ENCODE measurements at places on chromosomes 16 and 17.

DNA sequence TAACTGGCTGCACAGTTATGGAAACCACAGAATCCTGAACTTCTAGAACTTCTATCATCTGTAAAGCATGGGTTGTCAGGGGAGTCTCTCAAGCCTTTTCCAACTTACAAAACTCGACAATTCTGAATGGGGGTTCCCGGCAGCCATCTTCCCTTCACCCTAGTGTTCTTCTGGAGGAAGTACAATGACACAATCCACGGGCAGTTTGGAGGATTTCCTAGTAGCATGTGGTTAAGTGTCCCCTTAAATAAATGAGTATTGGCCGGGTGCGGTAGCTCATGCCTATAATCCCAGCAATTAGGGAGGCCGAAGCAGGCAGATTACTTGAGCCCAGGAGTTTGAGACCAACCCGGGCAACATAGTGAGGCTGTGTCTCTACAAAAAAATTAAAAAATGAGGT, 2.1 kb downstream of the SLC16A6 start:
- no peak for DNase-seq

GRCh38 chr16:50835358-50836060, 93.6 kb downstream of the CYLD start:
- DNase-seq = no peak

- DNase-seq = no peak
Measured at GRCh38 chr16:29790949-29791844, 646 bp downstream of the KIF22 start.

GRCh38 chr16:84119368-84119767, 2.6 kb upstream of the MBTPS1 start:
- no peak for DNase-seq

DNA sequence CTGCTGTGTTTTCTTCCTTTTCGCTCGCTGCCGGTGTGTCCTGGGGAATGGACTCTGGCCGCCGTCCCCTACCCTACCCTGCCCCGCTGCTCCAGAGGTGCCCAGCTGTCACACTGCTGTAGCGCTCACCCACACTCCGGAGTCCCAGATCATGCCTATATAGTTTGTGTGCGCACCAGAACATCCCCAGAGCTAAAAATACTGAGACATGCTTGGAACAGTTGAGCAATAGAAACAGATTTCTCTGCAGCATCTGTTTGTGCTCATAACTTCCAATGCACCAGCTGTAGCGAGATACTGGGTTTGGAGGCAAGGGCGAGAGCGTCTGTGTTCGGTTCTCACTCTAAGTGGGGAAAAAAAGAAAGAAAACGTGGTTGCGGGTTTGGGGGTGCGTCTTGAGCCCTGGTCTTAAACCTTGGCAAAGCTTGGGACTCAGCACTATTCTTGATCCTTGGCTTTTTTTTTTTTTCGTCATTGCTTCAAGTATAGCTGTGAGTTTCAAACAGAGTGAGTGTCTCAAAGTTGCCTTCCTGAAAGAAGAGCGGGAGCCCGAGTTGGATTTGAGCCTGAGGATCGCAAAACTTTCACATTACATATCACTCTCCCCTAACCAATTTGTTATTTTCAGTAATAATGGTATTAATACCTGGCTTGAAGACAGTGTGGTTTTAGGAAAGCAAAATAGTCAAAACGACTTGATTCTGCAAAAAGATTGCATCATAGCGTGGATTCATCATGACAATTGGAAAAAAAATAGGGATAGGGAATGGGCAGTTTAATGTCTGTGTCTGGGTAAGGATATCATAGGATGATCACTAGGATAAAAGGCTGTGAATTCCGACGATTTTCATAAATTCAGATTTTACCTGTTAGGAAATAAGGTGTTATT, 621 bp downstream of the KCNJ2 start:
- no peak for DNase-seq

DNA sequence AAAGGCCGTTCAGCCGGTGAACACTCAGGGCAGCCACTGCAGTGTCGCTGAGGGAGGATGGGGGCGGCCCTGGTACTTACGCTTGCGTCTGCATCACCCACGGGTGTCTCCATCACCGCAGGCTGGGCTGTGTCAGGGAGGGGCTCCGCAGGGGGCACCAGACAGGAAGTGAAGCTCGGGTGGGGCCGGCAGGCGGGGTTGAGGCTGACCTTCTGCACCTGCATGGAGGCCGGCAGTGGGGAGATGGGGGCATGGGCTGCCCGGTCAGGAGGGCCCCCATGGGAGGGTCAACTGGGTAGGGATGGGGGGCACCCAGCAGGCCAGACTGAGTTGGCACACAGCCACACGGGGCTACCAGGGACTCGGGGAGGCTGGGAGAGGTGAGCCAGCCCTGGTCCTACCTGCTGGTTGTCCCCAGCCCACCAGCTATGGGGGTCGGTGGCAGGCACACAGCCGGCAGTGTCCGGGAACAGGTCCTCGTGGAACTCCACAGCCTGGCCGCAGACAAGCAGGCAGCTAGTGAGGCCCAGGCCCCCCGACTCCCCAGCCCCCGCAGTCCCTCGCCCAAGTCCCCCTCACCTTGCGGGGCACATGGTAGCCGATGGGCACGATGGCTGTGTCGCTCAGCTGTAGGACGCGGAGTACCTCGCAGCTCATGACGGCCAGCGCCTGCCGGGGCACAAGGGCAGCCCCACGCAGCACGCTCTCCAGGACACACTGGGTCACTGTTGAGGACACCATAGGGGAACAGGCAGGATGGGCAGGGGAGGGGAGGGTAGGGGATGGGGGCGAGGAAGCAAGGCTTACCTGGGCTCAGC, 7.2 kb upstream of the VASN start:
- DNase-seq = no peak

DNA sequence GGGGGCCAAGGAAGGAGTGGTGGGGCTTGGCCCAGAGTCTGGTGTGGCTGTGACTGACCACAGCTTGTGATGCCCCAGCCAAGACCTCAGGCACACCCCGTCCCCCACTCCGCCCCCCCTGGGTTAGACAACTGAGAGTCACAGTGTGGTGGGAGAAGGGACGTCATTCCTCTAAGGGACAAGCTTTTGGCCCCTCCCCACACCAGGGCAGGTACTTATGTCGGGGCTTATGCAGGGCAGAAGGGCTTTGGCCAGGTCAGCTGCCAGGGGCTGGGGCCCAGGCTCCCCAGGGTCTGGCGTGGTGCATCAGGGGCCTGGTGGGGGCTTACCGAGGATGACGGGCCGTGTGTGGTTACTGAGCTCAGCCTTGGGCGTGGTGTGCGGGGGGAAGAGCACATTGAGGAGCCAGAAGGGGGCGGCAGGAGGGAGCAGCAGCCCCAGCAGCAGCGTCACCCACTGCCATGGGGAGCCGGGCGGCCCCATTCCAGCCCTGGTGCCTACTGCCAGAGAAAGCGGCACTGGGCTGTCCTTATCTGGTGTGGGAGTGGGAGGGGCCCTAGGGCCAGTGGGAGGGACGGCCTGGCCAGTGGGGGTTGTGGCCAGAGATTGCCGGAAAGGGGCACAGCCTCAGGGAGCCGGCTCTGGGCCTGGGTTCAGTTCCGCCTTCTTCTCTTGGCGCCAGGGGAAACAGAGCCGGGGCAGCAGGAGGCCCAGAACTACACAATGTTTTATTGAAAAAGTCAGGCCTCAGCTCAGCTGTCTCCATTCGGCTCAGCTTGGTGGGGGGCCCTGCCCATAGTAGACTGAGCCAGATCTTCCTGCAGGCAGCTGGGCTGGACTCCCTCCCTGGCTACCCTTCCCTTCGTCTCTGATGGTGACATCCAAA, at the start of gene LCAT:
Gene LCAT, minus strand, starts transcription at position 502 of the 886 bp plus-strand sequence. Its CDS starts 19 bp downstream, at position 483.
- DNase-seq = no peak

DNA sequence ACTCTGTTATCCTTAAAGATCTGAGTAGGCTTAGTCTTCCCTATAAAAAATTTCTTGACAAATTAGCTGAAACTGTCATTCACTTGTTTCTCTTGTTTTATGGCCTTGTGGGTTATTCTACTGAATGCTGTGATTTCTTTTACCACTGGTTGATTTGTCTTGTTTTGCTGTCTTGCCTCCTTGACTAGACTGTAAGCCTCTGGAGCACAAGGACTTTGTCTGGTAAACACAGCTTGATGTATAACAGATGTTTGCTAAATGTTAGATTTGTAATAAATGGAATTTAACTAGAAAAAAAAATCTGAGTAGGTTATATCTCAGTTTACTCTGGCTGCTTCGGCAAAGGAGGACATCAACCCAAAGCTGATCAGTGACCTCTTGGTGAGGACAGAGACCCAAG, 21.6 kb downstream of the VAC14 start:
- no peak for DNase-seq

GRCh38 chr17:35242158-35242804, 591 bp upstream of the SLFN5 start:
- DNase-seq = peak; percentile 80

DNA sequence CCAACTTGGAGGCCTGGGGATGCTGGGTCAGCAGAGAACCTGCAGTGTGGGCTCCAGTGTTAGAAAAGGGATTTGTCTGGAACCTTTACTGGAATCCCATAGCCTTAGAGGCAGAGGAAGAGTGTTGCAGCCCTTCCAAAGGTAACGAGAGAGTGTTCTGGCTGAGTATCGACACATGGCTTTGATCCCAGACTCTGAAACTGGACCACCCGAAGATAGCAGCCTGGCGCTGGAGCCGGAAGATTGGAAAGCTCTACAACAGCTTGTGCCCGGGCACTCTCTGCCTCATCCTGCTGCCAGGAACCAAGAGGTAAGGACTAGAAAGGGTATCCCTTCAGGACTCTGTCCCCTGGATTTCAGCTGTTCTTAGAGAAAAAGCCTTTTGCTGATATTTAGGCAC, 39.7 kb downstream of the REXO5 start:
- DNase-seq = no peak

DNA sequence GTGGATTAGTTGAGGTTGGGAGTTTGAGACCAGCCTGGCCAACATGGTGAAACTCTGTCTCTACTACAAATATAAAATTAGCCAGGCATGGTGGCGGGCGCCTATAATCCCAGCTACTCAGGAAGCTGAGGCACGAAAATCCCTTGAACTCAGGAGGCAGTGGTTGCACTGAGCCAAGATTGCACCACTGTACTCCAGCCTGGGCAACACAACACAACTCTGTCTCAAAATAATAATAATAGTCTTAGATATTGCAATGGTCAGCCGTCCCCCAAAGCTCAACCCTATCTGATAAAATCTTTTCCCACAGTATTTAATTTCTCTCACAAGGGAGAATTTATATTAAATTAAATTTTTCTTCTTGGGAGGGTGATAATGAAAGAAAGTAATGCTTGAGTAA, 169.6 kb downstream of the XYLT1 start:
- DNase-seq = no peak

- DNase-seq = no peak
Measured at GRCh38 chr17:77308861-77309726, 168.3 kb downstream of the SEC14L1 start.

- DNase-seq = no peak
Measured at GRCh38 chr17:77002103-77003045, 134.2 kb downstream of the MGAT5B start.

DNA sequence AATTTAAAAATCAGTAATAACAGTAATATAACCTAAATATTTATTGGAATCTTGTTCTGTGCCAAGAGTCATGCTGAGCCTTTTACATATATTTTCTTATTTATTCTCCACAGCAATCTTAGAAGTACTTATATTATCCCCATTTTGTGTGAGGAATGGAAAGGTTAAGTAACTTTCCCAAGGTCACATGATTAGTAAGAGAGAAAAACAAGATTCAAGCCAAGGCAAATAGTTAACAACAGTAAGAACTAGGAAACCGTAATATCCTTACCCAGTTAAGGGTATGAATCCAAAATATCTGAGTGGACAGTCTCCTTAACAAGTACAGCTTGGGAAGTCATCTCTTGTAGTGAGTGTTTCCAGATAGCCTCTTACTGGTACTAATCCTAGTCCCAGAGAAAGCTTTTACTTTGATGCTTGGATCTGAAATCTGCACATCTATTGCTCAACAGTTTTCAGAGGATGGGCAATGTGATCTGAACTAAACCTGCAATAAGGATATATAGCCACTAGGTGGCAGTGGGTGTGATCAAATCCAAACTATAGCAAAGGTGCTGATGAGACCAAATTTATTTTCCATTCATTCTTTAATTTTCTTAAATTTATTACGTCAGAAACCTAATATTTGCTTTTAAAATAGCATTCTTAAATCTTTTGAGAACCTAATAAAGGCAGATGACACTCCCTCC, 23.3 kb downstream of the SHISA6 start:
- no peak for DNase-seq

- DNase-seq = no peak
Measured at GRCh38 chr17:41478237-41478636, 2.7 kb downstream of the KRT35 start.

DNA sequence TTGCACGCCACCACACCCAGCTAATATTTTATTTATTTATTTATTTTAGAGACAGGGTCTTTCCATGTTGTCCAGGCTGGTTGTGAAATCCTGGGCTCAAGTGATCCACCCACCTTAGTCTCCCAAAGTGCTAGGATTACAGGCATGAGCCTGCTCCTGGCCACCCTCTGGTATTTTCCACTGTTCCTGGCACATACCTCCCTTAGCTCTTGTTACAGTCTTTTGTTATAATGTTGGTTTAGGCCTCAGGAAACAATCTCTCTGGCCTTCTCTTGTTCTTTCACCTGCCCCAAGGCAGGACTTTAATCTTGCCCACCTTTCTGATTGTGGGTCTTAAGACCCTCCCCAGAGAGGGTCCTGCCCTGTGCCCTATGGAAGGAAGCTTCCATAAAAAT, 3.6 kb upstream of the CYTH1 start:
- no peak for DNase-seq

- DNase-seq = no peak
Measured at GRCh38 chr16:31084584-31085302, 4.0 kb downstream of the PRSS53 start.

- no peak for DNase-seq
Measured at GRCh38 chr17:34988644-34989043, 8.3 kb downstream of the LIG3 start.

- DNase-seq = no peak
Measured at GRCh38 chr16:35146031-35146710, 1686.8 kb downstream of the TP53TG3F start.

DNA sequence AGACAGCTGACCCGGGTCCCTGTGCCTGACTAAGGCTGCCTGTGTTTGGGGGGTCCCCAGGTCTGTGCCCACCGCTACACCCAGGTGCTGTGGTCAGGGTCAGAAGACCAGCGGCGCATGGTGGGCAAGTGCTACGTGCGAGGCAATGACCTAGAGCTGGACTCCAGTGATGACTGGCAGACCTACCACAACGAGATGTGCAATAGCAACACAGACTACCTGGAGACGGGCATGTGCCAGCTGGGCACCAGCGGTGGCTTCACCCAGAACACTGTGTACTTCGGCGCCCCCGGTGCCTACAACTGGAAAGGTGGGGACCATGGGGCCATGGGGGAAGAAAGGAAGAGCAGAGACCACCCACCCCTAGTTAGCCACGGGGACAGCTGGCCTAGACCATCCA, 12.1 kb downstream of the ITGA3 start:
- no peak for DNase-seq

GRCh38 chr17:14762736-14763479, 462.0 kb downstream of the HS3ST3B1 start:
- DNase-seq = no peak

GRCh38 chr17:384622-385177, 32.1 kb upstream of the RPH3AL start:
- DNase-seq = no peak

Measured in stimulated activated CD4-positive, alpha-beta T cell treated with anti-CD3 and anti-CD28 coated beads, Interleukin-4, amount 100 ng/mL, for 48 hours (primary cell).